ENCODE measurements at places on chromosomes 7 and 10. TPM values are rescaled to one million over a fixed set of nuclear protein-coding genes. Genes with fewer than 3 reads are reported as not detected.

DNA sequence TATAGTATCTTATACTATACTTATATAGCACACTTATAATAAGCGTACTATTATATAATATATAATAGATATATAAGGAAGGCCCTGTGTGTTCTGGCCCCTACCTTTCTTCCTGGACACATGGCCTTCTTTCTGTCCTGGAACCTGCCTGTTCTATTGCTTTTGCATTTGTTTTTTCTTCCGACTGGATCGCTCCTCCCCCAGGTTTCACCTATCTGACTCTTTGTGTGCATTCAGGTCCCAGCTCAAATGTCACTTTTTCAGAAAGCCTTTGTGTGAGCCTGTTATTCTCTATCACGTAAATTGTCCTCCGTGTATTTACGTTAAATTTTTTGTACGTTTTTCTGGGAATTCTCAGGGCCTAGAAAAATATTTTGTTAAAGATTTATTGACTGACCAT is 2.9 kb upstream of the TRIM8 start:
- DNase-seq: no peak

The DPCD gene
- polyA plus RNA-seq: 45.8 TPM

The BLNK gene
- 38.8 TPM for polyA plus RNA-seq

GRCh38 chr7:73746378-73746777 is 7.8 kb upstream of the ABHD11 start:
- DNase-seq: no peak

- no peak for DNase-seq
Measured at GRCh38 chr7:6553448-6554044, 2.3 kb upstream of the GRID2IP start.
